ENCODE measurements at places on chromosomes 2 and 18.

DNA sequence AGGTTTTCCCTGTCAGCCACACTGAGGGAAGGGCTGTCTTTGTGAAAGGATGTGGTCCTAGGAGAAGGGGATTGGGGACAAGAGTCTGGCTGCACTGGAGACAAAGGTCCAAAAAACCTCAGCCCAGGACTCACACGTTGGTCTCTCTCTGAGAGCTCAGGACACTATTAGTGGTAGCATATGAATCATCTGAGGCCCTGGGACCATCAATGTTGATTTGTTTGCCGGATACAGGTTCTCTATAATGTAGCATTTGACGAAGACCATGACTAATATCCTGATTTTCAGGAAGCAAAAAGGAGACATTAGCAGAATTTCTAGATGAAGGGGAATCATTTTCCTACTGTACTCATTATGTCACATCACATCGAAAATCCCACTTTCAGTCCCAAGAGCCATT lies 22.2 kb upstream of the DNAH6 start:
- DNase-seq: no peak

DNA sequence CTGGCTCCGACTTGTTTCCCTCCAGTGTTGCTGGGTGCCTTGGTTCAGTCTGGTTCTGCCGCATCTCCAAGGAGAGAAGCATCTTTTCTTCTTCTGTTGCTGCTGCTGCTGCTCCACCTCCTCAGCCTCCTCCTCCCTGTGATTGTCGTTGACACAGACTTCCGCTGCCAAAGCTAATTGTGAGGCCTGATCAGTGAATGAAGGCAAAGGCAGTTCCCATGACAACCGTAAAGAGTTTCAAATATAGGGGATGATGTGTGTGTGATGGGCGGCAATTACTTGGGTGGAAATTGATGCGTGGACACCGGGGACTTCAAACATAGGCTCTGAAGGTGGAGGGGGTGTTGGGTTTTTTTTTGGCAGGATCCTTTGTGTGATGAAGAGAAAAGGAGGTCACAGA lies 13.7 kb downstream of the TET3 start:
- DNase-seq: no peak

GRCh38 chr18:13797157-13797611 lies 26.8 kb upstream of the MC5R start:
- DNase-seq: peak; percentile 36

- no peak for DNase-seq
Observed at GRCh38 chr18:30132959-30133358, 909.6 kb downstream of the DSC3 start.

- DNase-seq: no peak
Observed at GRCh38 chr2:219699440-219699821, 72.0 kb downstream of the SLC4A3 start.

GRCh38 chr2:8633735-8634313 lies 48.0 kb upstream of the ID2 start:
- DNase-seq: peak; percentile 99

- no peak for DNase-seq
Observed at GRCh38 chr2:222025881-222026271, 272.9 kb downstream of the PAX3 start.

- no peak for DNase-seq
Observed at GRCh38 chr2:207290833-207291624, 125.3 kb upstream of the KLF7 start.

DNA sequence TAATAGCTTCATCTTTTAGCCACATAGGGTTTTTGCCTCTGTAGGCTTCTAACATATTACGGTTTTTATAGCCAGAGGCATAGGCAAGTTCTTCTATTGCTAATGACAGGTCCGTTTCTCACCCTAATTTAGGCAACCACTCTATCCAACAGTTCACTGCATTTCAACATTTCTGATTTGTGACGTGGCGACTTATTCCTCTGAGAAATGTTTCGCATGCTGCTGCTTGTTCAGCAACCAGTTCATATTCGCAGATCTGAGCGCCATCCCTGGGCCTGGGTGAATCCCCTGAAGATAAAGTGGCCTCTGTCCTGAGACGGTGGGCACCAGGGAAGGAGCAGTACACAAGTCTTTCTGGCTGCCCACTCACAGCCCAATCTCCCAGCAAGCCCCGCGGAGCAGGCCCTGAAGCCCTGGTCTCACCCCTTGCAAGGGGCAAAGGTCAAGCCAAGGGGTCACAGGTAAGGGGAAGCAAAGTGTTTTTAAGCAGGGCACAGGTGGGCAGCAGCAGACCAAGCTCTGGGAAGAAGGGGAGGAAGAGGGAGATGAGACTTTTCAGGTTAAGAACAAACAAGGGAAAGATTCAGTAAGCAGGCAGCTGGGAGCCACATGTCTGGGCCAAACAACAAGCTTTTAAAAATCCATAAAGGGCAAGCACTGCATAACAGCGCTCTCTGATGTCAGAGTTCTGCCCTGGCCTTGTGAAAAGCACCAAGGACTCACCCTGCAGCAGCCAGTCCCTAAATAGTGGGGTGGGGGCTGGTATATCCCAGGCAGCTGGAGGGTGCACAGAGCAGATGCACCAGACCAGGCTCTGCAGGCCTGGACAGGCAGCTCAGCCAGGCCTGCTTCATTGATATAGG lies 10.8 kb upstream of the COX7A2L start:
- no peak for DNase-seq

- DNase-seq: no peak
Observed at GRCh38 chr2:10581021-10581420, 108.8 kb downstream of the NOL10 start.

GRCh38 chr2:181952404-181953226 lies 33.0 kb upstream of the PPP1R1C start:
- DNase-seq: no peak

GRCh38 chr2:179812501-179812900 lies 48.9 kb downstream of the ZNF385B start:
- no peak for DNase-seq

DNA sequence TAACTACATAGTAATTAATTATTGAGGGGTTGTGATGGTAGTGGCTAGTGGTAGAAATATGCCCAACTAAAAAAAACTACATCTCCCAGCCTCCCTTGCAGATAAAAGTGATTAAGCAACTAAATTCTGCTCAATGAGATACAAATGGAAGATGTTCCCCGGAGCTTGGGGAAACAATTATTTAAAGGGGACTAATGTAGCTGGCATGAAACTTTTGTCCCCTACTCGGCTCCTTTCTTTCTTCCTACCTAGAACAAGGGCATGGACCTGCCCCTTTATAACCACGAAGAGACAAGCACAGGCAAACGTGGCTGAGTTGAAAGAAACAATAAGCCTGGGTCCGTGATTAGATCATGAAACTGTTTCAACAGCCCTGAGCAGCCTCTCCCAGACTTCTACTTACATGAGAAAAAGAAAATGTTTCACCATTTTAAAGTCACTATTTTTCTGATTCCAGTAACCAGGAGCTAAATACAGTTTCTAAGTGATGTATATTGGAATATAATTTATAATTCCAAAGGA lies 236.9 kb downstream of the SCG2 start:
- DNase-seq: no peak

GRCh38 chr2:193584522-193584938 lies 1389.8 kb upstream of the TMEFF2 start:
- peak; percentile 30 for DNase-seq

- peak; percentile 66 for DNase-seq
Observed at GRCh38 chr2:71558300-71559051, 105.1 kb downstream of the DYSF start.

- no peak for DNase-seq
Observed at GRCh38 chr2:221767106-221768012, 195.3 kb upstream of the EPHA4 start.

Measured in kidney glomerular epithelial cell (primary cell).